ENCODE measurements at places on chromosomes 11 and 22. TPM values are rescaled to one million over a fixed set of nuclear protein-coding genes. Genes with fewer than 3 reads are reported as not detected.

The CHRM4 gene
- polyA plus RNA-seq, result 0.63 TPM

The MPEG1 gene
- polyA plus RNA-seq, result not detected

The P4HA3 gene
- not detected for polyA plus RNA-seq

The PATE2 gene
- not detected for polyA plus RNA-seq

The GRIK4 gene
- not detected for polyA plus RNA-seq

The P2RY6 gene
- polyA plus RNA-seq, result not detected

The FXYD2 gene
- 67.9 TPM for polyA plus RNA-seq

The CRYBB2 gene
- not detected for polyA plus RNA-seq
